Femur (tissue), 1 donor: ENCODE measurements at places on chromosomes 3 and 15.
A peak's percentile ranks its signal among the peaks of the same experiment; 100 is the strongest.

DNA sequence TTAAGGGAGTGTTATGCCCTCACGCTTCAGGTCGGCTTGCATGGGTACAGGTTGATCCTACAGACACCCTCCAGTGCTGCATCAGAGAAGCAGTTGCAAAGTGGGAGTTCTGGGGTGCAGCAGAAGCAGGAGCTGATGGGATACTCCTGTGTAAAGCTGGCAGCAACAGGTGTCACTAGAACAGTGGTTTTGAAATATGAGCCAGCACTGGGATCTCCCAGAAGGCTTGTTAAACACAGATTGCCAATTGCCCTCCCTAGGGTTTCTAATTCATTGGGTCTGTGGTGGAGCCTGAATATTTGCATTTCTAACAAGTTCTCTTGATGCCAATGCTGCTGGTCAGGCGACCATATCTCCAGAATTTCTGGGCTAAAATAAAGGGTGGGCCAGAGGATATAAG lies 350.4 kb downstream of the CLSTN2 start:
- no peak for DNase-seq

DNA sequence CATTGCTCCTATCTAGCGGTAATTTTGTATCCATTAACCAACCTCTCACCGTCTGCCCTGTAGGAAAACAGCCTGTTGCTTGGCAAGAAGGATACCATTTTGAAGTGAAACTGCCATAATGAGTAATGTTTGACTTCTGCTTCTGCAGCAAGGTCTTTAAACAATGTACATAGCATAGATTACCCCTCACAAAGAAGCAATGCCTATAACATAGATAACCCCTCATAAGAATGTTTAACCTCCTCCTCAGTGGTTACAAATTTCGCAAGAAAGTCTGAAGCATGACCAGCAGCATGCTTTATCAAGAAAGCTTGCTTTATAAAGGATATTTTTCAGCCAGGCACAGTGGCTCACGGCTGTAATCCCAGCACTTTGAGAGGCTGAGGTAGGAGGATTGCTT lies 61.2 kb upstream of the MFGE8 start:
- no peak for DNase-seq

DNA sequence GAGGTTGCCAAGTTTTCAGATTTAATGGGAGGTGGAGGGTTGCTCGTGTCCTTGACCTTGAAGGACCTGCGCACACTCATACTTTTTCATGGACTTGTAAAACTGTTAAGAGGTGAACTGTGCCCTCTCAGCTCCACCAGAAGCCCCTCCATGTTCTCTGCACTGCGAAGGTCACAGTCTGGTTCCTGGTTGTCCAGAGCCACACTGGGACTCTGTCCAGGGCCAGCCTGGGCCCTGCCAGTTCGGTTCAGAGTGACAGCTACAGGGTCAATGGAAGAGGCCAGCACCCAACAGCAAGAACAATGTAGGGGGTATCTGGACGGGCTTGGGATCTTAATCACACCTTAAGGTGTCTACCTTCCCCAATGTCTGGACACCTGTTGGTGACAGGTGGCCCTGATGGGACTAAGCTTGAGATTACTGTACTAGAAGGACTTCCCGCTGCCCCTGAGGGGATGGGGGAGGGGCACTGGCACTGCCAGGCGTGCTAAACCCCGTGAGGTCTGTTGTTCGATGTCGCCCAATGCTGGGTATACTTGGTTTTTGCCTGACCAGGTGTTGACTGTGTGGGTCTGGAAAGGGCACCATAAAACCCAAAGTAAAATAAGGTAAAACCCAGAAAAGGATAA lies 34.7 kb downstream of the GRK7 start:
- peak; percentile 24 for DNase-seq

GRCh38 chr3:35592589-35593295 lies 46.6 kb upstream of the ARPP21 start:
- no peak for DNase-seq

- no peak for DNase-seq
Observed at GRCh38 chr15:59993950-59994401, 10.1 kb upstream of the FOXB1 start.

DNA sequence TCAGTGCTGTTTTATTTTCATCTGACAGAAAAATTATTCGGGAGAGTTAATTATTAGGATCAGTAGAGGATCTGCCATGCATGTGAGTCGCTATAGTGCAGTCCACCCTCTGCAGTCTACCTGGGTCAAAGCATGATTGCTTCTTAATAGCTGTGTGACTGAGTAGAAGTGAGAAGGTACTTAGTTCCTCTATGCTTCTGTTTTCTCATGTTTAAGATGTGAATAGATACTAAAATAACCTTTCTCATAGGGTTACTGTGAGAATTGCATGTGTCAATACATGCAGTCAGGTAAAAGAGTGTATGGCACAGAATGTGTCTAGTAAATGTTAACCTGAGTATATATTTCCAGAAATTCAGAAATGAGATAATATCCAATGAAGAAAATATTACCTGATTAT lies 435.7 kb downstream of the NAALADL2 start:
- no peak for DNase-seq

DNA sequence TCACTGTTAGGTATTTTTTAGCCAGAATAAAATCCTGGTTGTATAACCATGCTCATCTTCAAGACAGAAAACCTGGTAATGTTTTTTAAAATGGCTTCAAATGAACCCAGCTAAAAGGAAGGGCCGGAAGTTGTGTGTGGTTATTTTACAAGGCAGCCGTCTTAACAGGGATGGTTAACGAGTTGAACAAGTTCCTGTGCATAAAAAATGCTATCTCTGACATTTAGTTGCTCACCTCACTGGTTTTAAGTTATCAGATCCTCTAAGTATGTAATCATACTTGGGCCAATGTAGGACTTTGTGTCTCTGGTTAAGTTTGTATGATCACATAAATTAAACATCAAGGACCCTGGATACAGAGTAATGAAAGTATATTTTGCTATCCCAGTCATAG lies 2.1 kb downstream of the ATP11B start:
- no peak for DNase-seq

DNA sequence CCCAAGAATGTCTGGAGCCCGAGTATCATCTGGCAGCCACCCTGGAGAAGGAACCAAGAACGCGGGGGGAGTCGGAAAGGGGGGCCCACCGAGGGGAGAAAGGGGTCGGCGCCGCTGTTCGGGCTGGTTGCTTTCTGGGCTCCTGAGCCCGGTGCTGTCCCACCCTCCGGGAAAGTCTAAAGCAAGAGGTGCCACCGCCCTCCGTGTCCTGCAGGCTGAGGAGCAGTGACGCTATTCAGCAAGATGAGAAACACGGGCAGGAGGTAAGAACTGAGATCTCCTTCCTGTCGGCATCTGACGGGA lies 234.8 kb downstream of the XXYLT1 start:
- DNase-seq, result no peak

- no peak for DNase-seq
Observed at GRCh38 chr15:69119683-69120395, 40.6 kb upstream of the GLCE start.

- DNase-seq, result no peak
Observed at GRCh38 chr3:71152039-71152891, 431.3 kb downstream of the FOXP1 start.

DNA sequence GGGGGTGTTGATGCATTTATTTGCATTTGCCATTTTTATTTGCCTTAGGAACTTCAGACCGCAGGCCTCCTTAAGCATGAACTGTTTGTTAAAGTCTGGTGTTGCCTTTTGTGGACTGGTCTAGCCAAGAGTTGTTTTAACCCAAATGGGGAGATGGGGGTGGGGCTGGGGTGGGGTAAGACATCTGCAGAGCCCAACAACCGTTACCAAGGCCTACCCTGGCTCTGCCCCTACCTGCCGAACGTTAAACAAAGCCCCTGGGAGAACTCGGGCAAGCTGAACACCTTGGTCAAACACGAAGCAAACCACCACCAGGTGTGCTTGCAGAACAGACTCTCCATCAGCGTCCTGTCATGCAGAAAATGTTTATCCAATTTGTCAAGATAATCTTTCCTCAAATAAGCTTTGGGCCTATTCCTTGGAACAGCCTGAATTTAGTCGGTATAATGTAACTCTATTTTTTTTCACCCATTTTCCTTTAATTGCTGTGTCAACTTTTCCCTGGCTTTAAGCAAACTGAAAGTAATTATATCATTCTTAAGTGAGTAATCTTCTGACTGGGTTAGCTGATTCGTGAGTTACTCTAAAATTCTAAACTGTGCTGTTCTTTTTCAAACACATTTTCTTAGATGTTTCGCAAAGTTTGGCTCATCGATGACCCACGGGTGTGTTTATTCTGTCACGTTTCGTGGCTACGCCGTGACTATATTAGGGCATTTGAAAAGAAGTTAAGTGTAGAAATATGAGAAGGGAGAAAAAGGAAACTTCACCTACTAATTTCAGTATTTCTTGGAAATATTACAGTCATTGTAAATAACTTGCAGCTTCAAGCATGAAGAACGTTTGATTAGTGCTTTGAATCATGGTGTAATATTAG lies 127.6 kb downstream of the SOX2 start:
- DNase-seq, result no peak

- no peak for DNase-seq
Observed at GRCh38 chr15:25763954-25764353, 99.2 kb downstream of the ATP10A start.

GRCh38 chr15:32767236-32767635 lies 49.4 kb downstream of the GREM1 start:
- no peak for DNase-seq
